Fibroblast of skin of right biceps (primary cell): ENCODE measurements at places on chromosomes 1 and 21.

DNA sequence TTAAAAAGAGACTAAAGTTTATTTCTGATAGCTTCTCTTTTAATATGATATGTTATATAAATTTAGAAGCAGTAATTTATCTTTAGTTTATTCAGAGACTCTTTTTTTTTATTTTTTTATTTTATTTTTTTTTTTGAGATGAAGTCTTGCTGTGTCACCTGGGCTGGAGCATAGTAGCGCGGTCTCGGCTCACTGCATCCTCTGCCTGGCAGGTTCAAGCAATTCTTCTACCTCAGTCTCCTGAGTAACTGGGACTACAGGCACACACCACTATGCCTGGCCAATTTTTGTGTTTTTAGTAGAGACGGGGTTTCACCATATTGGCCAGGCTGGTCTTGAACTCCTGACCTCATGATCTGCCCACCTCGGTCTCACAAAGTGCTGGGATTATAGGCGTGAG lies 89.6 kb downstream of the DISP1 start:
- no peak for DNase-seq

GRCh38 chr21:38301321-38302214 lies 44.8 kb downstream of the KCNJ15 start:
- no peak for DNase-seq

DNA sequence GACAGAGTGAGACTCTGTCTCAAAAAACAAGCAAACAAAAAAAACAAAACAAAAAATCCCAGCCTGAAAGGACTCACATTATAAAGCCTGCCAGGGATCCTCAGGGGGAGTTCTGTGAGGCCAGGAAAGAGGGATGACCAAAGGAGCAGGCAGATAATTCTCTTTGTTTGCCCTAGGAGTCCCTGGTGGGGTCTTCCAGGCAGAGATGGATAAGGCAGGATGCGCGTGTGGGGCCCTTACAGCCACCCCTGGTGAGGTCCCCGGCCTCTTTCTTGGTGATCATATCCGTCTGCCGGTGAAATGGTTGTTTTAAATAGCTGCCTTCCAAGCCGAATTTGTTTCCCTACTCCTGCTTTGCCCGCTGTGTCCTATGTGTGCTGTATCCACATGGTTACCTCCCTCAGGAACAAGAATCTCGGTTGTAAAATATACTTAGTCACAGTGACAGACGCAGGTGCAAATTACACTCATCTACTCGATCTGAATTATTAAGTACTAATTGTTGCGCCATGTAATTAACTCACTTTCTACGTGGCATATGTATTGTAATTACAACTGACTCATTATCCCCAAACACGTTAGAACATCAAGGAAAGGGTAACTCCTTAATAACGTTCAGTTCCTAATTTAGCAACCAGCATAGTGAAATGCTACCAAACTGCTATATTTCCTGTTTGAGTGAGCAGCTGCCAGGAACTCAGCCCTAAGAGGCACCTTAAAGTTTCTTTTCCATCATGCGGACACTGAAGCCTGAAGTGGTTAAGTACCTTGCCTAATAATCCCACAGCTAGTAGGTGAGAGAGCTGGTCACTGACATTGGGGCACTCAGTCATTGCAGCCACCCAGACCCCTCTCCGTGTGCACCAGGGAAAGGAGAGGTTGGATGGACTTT lies 106.4 kb downstream of the ZSCAN20 start:
- DNase-seq, result no peak

DNA sequence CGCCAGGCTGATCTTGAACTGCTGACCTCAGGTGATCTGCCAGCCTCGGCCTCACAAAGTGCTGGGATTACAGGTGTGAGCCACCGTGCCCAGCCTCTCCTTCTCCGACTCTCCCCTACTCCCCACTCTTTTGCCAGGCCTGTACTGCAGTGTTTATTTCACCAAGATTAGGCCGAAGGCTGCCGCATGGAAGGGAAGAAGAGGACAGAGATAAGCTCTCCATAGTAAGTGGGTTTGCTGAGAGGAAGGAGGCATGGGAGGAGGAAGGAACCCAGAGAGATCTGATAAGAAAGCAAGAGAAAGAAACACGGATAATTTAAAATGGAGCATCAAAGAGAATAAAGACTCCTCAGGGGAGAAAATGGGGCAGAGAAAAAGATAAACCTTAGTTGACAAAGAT lies 8.7 kb downstream of the PTCH2 start:
- DNase-seq, result no peak

GRCh38 chr1:33456502-33456886 lies 16.0 kb upstream of the ZSCAN20 start:
- DNase-seq, result no peak

DNA sequence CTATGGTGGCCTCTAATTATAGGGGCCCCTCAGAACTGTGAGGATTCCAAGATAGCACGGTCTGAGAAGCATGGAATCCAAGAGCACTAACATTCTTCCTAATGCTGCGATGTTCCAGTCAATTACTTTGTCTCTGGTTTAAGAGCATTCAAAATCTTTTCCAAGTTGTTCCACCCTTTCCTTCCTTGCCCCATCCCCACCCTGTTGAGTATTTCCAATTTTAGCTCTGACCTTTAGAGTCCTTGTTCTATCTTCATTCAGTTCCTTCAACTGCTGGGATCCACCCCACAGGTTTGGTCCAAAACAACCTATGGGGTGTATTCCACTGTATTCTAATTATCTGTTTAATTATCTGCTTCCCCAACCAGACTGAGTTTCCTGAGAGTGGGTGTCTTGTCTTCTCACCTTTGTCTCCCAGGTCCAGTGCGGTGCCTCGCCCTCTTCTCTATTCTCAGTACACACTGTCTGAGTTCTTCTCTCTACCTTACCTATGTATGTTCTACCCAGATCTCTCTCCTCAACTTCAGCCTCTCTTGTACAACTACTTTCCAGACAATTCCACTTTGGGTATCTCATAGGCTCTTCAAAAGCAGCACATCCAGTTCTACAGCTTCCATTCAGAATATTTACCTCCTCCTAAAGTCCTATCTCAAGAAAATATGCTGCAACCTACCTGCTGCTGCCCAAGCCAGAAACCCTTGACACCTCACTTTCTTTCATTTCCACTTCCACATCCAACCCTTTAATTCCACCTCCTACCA lies 25.0 kb upstream of the BCL9 start:
- no peak for DNase-seq

DNA sequence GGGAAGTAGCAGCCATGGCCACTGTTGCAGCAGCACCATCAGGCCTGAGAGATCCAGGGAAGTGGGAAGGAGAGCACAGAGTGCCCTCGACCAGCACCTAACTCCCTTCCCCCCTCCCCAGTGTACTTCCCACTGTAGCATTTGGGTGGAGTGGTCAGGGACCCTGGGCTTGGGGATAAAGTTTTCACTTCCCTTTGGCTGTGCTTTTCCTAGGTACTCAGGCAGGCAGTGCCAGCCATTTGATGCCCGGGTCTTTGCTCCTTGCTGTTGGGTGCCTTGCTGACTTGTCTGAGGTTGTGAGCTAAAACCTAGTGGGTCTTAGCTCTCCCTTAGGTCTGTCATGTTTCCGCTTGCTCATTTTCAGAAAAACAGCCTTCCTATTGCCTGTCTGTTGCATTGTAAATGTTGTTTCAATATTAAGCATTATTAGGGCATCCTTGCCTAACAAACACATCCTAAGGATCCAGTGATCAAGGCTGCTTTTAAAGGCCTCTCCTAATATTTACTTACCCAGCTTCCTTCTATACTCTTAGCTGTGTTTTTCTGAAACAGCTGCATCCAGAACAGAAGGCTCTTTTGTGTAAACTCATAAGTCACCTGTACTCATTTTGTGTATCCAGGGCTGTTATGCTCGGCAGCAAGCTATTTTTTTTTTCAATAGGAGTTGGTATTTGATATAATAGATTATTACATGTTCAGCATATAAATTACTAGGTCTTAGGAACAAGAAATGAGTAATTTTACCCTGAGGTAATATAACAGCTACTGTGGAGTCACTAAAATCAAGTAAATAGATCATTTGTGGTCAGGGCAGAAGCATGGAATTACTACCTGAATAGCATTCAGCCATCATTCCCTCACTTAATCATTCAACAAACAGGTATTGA lies 418.6 kb upstream of the PROX1 start:
- no peak for DNase-seq

GRCh38 chr21:15520811-15521643 lies 208.8 kb upstream of the USP25 start:
- DNase-seq, result no peak

- DNase-seq, result no peak
These were observed 255.9 kb upstream of the SNX7 start for GRCh38 chr1:98405581-98406074.

GRCh38 chr1:185739967-185740366 lies 5.8 kb downstream of the HMCN1 start:
- DNase-seq, result no peak

DNA sequence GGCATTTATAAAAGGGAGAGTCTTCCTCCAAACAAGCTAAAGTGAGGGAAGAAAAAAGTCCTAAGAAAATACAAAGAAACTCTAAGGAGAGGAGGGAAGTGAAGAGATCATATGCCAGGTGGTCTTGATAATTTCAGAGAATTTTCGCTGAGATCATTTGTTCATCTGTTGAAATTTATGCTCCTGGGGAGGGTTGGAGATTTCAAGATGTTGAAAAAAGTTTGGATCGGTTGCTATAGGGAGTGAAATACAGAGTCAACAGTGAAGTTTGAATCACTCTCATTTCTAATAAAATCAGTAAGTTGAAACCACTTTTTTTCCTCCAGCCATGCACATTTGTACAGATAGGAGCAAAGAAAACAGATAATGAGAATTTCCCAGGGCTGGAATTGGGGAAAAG lies 299.1 kb upstream of the ADAMTS5 start:
- no peak for DNase-seq

DNA sequence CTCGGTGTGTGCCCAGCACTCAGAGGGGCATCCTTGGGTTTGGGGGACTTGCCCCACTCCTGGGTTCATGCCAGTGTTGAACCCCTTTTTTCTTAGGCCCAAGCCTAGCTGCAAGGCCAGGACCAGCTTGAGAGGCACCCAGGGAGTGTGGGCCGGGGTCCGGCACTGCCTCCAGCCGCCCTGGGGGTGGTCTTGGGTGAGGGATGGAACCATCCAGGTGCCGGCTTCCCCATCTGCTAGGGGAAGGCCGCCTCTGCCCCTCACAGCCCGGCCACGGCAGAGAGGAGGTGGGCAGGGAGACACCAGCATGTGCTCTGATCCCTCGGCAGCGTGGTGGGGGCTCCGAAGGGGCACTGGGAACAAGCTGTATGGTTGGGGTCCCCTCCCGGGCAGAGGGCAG lies 50.2 kb upstream of the ARHGEF16 start:
- DNase-seq, result no peak

DNA sequence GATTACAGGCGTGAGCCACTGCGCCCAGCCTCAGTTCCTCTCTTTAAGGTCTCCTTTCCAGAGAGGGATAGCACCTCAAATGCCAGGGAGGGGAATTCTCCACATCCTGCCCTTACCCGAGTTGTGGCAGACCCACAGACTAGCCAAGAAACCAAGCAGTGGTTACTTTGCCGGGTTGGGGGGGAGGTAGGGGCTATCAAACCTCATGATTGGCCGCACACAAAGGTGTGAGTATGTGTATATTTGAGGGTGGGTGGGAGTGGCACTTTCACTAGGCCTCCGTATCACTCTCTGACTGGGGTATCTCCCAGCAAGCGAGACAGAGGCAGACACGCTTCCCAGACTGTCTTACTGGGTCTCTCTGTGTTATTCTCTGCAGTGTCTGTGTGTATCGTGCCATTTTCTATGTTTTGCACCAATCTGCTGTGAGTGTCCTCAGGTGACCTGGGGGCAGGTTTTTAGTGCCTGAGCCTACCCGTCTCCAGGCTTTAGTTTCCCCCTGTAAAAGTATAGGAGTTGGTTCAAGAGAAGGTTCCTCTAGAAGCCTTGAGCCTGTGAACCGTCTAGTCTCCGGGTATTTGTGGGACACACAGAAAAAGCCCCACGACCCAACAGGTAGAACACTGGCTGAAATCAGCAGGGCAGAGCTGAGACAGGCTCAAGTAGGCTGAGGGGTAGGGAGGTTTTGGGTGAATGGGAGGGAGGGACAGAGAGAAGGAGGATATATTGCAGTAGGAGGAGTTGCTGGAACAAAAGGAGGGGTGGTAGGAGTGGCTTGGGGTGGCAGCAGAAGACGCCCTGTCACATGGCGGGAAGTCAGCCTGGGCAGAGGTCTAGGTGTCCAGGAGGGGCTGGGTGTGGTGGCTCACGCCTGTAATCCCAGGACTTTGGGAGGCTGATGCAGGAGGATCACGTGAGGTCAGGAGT lies 10.3 kb downstream of the LMNA start:
- no peak for DNase-seq

DNA sequence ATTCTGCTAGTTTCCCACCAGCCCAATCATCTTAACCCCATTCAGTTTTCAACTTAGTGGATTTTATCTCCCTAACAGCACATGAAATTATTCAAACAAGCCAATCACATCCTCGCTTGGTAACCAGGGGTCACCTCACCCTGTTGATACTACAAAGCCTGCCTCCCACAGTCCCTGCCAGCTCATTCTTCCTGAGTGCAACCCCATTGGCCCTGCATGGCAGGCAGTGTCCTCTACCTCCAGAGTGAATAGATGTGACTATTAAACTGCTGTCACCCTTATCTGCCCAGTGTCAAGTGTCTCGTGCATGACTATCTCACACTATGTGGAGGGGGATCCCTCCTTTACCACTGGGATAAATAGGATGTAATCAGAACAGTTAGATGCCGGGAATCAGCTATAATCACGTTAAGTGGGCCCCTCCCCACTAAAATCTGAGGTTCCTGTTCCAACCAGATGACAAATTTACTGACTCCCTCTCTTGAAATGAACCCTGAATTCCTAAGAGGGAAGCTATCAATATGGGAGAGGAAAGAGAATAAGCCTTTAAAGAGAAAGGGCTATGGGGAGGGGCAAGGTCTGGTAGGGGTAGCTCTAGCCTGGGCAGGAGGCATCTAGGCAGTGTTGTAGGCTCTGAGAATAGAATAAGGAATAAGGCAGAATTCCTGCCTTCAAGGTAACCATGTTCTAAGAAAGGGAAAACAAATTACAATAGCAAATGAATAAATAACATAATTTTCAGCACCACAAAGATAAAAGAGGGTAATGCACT lies 155.9 kb downstream of the SLC30A10 start:
- DNase-seq, result no peak

- DNase-seq, result peak; percentile 8
These were observed 17.3 kb downstream of the ENAH start for GRCh38 chr1:225635649-225636048.

- no peak for DNase-seq
These were observed 28.8 kb upstream of the TRIM45 start for GRCh38 chr1:117150316-117150715.

- DNase-seq, result no peak
These were observed 9.4 kb downstream of the E2F2 start for GRCh38 chr1:23521588-23521987.

- DNase-seq, result no peak
These were observed 215.4 kb upstream of the PROX1 start for GRCh38 chr1:213772128-213773063.

DNA sequence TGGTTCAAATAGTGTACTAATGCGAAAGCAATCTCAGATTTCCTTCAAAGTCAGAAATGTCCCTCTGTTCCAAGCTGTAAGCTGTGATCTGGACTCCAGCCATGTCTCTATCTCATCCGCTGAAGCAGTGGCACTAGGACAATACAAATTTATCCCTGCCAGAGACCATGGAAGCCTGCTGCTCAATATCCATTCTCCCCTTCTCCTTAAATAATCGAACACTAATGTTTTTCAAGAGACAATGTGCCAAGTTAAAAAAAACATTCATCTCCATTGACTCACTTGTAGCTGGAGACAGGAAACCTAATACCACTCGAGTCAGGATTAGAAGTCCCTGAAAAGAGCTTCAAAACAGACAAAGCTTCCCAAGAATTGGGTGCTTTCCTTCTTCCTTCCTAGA lies 38.5 kb upstream of the PGBD5 start:
- no peak for DNase-seq
